ENCODE measurements at places on chromosomes 3 and 15.

GRCh38 chr3:140588558-140588957 lies 89.3 kb upstream of the TRIM42 start:
- DNase-seq: no peak

- DNase-seq: no peak
These were observed 9.6 kb downstream of the CCNDBP1 start for GRCh38 chr15:43194795-43195194.

DNA sequence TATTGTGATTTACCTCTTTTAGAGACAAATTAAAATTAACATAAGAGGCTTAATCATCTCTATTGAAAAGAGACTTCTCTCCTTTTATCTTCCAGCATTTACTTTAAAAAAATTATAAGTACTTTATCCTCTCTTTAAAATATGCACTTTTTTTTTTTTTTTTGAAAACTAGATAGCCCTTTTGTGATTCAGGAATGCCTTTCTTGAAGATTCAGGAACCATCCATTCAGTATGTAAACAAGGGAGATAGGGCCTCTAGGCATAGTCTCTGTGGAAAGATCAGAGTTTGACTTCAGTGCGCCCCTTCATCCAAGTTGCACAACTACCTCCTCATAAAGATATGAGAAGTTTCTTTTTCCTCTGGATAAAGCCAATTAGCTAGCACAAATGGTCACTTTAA lies 1163.7 kb downstream of the SI start:
- no peak for DNase-seq

- DNase-seq: no peak
These were observed 736.8 kb downstream of the MCTP2 start for GRCh38 chr15:94968133-94968532.

DNA sequence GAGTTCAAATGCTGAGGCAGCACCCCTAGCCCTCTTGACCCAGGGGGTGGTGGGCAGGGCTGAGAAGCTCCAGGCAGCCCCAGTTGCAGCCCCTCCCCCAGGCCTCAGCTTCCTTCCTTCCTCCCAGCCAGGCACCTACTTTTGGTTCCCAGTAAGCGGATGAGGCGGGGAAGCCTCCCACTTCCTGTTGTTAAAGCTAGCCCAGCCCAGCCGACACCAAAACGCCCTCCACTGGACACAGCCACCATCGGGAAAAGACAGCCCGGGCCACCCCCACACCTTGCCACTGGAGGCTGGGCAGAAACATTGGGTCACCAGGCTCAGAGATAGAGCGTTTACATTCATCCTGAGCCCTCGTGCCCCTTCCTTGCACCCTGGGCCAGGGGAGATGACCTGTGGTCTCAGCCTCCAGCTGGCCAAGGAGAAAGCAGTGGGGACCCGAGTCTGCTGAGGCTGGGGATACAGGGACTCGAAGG lies 3.5 kb downstream of the DUSP7 start:
- peak; percentile 52 for DNase-seq

DNA sequence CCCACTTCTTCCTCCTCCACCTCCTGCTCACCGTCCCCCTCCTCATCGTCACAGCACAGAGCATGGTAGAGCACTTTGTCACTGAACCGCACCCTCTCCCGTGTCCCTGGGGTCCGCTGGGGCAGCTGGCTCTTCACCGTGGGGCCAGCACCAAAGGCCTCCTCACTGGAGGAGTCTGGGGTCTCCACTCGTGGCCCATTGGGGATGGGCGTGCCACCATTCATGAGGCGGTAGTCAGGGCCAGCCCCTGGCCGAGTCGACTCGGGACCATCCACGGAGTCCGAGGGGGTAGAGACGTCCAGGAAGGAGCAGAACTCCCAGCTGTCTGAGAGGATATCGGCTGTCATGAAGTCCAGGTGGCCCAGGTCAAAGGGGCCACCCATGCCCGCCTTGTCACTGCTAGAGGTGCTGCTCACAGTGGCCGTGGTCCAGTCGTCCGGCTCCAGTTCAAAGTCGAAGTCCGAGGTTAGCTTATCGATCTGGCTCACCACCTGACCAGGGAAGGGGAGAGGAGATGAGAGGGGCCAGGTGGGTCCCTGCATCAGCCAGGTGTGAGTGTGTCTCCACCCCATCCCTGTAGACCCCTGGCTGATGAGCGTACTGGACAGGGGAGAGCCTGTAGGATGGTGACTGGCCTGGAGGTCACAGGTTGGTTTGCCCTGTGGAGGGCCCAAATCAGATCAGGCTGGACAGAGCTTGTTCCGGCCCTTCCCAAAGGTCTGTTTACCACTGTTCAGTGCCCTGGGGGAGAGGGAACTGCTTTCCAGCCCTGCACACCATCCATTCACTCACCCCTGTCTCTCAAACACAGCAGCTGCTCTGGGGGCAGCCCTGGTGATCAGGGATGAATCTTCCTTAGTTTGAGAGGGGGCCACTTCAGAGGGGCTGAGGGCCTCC lies 12.8 kb downstream of the INSYN1 start:
- no peak for DNase-seq

DNA sequence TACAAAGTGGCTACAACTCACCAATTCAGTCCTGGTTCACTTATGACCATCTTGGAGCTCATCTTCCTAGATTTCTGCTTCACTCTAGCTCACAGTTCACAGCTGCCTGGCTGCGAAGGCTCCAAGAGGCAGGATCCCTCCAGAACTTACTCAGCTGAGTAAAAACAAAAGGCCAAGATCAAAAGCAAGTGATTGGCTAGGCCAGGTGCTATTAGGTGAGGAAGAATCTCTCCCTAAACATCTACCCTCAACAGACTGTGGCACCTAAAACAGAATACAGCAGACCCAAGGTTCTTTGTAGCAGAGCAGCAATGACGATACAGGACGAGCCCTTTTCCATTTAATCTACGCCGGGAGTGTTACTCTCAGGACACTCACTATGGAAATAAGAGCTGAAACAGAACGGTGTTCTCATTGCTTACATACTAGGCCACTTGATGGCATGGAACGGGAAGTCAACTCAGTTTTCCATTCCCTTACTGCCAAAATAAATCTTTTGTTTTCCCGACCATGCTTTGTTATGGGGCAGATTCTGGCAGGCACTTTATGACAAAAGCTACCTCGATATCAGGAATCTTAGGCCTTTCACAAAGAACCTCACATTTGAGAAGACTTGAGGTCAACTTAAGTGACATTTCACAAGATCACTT lies 901 bp downstream of the ICE2 start:
- DNase-seq: no peak

DNA sequence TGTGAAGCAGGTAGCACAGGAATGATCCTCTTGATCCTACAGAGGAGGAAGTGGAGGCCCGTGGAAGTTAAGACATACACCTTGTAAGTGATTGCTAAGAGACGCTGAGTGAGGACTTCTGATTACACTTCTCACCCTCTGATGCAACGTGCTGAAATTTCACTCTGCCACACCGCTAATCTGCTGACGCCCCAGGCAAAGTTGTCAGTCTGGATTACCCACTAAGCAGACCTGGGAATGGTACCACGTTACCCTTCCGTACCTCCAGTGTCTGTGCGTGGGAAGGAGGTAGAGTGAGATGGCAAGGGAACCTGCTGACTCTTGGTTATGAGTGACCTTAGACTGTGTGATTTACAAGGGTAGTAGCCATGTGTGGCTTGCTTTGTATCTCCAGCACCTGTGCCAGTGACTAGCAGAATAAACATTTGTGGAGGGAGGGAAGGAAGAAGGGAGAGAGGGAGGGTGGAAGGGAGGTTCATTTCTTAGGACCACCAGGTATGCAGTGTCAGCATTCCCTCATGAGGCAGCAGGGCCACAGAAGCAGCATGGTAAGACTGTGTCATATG lies 115.0 kb downstream of the ALDH1A2 start:
- DNase-seq: no peak

DNA sequence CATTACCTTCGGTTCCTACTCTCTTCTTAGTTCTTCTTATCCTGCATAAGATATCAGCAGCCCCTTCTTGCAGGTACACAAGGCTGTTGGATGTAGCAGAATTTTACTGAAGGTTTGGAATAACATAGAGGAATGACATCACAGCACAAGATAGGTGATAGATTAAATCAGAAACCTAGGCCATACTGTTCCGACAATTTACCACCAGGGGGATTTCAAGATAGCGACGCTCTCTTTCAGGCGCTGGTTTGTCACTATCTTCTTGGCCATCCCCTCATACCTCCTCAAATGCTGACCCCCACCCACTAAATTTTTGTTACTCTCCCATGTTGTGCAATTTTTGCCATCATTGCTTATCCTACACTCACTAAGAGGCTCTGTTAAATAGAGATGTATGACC lies 3.5 kb downstream of the SIDT1 start:
- DNase-seq: no peak

DNA sequence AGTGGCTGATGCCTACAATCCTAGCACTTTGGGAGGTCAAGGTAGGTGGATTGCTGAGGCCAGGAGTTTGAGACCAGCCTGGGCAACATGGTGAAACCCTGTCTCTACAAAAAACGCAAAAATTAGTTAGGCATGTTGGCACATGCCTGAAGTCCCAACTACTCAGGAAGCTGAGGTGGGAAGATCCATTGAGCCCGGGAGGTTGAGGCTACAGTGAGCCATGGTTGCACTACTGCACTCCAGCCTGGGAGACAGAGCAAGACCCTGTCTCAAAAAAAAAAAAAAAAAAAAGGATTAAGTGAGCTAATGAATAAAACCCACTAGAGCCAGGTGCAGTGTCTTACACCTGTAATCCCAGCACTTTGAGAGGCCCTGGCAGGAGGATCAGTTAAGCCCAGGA lies 6.7 kb upstream of the SEC11A start:
- DNase-seq: no peak
